ENCODE measurements at places on chromosomes 3 and 15.

DNA sequence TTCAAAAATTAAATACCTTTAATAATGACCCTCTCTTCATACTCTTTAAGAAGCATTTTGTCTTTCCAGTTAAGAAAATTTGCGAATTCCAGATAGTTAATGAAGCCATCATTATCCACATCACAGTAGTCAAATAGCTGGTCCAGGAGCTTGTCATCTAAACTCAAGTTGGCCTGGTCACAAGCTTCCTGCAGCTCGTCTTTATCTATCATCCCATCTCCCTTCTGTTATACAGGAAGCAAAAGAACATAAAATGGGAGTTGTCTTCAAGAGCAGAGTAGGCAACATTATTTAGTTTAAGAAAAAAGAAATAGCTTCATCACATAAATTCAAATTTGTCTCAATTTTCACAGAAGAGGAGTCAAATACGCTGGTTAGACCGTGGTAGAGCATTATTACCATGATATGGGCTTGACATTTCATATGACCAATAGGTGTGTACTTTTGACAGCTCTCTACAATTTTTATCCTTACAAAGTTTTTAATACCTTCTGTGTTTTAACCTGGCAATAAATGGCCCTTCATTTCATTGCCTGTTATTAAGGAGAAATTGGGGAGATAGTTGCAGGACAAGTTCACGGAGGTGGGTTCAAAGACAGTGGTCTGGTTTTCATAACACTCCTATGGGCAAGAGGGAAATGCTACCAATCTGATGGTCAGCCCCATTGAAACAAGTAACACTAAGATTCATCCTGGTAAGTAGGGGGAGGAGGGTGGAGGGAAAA, 45.4 kb downstream of the EFHB start:
- DNase-seq, result no peak

DNA sequence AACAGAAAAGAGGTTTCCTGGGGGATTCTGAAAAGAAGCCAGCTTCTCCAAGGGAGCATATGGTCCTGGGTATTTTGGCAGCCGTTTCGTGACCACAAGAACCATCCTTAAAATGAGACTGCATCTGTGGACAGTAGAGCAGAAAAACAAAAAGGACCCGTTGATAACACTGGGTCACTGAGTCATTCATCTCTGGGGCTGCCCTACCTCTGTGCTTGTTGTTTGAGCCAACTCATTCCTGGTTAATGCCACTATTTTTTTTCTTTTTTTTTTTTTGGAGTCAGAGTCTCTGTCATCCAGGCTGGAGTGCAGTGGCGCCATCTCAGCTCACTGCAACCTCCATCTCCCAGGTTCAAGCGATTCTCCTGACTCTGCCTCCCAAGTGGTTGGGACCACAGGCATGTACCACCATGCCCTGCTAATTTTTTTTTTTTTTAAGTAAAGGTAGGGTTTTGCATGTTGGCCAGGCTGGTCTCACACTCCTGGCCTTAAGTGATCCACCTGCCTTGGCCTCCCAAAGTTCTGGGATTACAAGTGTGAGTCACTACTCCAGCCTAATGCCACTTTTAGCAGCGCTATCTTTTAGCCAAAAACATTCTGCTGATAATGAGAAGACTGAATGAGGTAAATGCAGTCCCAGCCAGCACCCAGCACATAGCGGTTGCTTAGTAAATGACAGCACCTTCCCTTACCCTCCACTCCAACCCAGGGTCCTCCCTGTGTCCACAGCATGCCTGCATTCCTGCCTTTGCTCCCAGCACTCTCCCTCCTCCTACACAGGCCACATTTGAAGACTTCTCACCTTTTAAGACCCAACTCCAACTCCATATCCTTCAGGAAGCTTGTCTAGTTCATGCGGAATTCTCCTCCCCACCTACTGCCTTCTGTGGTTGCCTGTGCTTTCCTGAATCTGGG, 9.1 kb upstream of the ISL2 start:
- DNase-seq, result no peak

GRCh38 chr3:12840591-12841148, 695 bp downstream of the RPL32 start:
- DNase-seq, result no peak

GRCh38 chr3:49454898-49455681, 15.0 kb upstream of the DAG1 start:
- DNase-seq, result no peak

- no peak for DNase-seq
These were observed 55.7 kb upstream of the DCLK3 start for GRCh38 chr3:36820083-36820482.

DNA sequence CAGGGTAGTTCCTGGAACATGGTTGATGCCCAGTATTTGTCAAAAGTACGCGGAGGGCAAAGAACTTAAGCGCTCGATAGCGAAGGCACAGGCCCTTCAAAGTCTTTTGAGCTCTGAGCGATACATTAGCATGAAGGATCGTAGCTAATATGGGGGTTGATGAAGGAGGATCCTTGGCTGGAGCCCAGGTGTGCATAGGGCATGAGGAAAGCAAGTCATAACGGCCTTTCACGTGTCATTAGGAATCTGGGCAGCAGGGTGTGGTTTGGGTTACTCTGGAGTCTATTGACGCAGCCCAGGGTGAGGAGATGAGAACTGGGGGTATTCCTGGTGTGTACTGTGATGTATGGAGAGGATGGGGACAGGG, 31.7 kb downstream of the SPINK8 start:
- DNase-seq, result peak; percentile 41

DNA sequence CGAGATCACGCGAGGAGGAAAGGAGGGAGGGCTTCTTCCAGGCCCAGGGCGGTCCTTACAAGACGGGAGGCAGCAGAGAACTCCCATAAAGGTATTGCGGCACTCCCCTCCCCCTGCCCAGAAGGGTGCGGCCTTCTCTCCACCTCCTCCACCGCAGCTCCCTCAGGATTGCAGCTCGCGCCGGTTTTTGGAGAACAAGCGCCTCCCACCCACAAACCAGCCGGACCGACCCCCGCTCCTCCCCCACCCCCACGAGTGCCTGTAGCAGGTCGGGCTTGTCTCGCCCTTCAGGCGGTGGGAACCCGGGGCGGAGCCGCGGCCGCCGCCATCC, 1.1 kb upstream of the SETD5 start:
- peak; percentile 87 for DNase-seq

DNA sequence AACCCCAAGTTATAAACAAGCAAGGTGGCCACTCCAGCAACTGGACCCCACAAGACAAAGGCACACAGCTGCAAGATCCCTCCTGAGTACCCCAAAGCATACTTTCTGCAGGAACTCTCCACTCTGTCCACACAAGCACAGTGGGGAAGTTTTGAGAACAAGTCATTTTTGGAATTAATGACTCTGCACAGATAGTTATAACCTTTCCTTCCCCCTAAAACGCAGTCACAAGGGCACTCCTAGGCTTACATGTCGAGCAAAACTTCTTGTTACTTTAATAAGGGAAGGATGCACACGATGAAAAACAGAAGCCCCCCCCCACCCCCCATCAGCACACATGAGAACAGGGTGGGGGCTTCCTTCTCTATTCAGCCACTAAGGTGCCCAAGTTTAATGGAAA, 1.2 kb downstream of the STIMATE start:
- no peak for DNase-seq

GRCh38 chr3:149466192-149466591, 8.3 kb upstream of the TM4SF4 start:
- DNase-seq, result no peak

DNA sequence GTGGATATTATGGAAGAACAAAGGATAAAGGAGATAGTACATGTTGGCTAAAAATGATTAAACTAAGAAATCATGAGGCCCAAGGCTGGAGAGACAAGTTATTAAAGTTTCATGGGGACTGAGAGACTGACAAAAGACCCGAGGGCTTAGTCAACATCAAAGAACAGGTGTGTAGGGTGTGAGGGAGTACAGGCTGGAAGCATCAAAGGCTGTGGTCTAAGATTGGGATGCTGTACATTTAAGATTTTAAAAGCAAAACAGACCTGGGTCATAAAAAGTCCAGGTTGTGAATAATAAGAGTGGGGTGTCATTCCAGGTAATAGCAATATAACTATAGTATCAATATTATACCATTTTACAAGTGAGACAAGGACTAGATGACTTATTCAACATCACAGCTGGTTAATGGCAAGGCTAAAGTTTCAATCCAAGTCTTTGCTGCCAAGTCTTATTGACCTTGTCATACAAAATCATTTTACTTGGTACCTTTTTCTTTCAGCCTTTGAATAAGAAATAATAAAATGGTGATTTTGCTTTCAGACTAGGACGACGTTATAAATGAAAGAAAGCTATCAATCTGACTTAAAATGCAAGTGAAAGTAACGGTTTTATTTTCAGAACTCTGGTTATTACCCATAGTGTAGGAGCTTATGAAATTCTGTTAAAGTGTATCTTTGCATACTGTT, 211.6 kb downstream of the TNIK start:
- no peak for DNase-seq

GRCh38 chr3:169969174-169970095, 2.8 kb downstream of the SEC62 start:
- DNase-seq, result no peak

DNA sequence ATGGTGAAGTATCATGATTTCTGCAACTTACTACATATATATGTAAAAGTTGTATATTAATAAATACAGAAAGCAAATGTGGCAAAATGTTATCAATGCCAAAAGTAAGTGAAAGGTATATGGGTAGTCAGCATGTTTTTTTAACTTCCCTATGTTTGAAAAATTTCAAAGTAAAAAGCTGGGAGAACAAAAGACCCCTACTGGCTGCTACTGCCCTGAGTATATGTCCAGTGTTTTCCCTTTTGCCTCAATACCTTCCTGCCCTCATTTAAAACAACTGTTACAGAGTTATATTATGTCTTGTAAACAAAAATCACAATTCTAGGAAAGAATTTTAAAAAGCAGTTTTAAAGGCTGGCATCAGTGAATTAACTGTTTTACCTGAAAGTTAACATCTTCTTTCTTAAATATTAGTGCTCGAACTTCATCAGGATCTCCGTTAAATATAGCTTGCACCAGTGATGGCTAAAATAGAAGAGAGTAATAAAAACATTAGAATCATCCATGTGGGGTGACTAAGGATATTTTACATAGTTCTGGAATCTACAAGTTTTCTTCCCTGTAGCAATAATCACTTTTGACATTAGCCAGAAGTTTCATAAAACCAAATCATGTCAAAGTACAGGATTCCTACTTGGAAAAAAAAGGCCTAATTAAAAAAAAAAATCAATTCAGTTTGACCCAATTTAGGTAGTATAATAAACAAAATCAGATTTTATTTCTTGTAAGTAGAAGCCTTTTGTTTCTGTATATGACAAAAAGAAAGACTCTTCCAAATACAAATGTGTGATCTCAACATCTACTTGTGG, 2.7 kb downstream of the ANKRD28 start:
- no peak for DNase-seq

DNA sequence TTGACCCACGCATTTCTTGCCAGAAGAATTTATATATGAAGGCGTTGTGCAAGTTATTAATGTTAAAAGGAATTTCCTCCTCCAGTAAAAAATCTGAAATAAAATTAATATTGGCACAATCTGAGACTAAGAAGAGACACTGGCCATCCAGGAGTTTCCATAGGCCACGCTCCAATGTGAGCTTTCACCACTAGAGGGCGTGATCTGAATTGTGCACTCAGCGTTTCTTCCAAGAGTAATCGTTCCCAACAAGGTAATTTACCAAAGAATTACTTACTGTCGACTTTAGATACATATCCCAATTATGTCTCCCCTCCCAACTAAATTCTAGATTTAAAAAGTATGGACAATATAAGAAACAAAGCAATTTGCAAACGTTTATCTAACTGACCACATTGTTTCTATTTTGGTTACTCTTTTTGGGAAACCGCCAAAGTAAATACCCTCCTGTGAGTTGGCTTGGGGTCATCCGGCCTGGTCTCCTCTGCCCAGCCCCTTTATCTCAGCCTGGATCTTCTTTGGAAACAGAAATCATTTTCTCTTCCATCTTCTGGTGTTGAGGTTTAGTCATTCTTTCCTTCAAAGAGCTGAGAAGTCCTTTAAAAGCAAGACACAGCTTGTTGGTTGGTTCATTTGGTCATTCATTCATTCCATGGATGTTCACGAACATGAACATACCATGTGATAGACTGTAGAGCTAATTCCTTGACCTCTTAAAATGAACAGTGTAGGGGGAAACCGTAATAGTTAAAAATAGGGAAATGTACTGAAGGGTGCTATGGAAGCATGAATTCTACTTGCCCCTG, 26.2 kb downstream of the POLR2M start:
- DNase-seq, result peak; percentile 10

GRCh38 chr3:185874119-185874518, 49.3 kb upstream of the IGF2BP2 start:
- DNase-seq, result no peak

GRCh38 chr3:188691004-188691403, 480.8 kb upstream of the TPRG1 start:
- no peak for DNase-seq

DNA sequence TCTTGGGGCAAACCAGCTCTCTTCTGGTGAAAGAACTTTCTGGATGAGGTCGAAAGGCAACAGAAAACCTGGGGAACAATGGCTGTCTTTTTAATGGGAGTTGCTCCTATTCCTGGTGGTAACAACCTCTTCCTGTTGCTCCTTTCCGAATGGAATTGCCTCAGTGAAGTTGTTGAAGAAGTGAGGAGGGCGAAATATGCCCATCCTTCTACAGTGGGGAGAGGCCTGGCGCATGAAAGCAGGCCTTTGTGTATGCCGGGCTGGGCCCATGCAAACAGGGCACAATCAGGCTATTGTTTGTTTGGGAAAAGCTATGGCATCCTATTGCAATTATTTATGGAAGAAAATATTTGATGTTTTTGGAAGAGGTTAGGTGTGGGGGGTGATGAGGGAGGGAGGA, 166.9 kb downstream of the IGF1R start:
- DNase-seq, result no peak

- no peak for DNase-seq
These were observed 85.9 kb downstream of the FEZF2 start for GRCh38 chr3:62287392-62287927.

GRCh38 chr15:89809093-89809786, 5.4 kb downstream of the ANPEP start:
- no peak for DNase-seq

- DNase-seq, result no peak
These were observed 760.1 kb upstream of the CFAP20DC start for GRCh38 chr3:59809710-59810444.

DNA sequence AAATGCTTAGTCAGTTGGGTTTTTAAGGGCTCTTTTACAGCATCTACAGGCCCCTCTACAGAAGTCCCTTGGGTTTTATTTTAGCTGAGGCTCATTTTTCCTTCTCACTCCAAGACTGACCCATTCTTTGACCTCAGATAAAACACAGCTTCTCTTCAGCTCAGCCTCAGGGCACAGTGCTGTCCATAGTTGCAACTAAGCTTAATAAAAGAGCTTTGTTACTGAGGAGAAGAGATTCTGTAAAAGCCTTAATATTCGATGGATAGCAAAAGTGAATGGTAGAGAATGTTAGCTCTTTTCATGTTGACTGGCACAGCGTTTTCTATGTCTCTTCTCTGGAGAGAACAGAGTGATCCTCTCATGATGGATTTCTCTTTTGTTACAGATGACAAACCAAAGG, 277.9 kb downstream of the BBX start:
- no peak for DNase-seq

GRCh38 chr3:180252683-180253082, 215.9 kb upstream of the PEX5L start:
- no peak for DNase-seq

Data from anterior cingulate cortex (tissue), 58 donors.